A172 (cell line): ENCODE measurements at places on chromosomes 3 and 15. TPM values are rescaled to one million over a fixed set of nuclear protein-coding genes. Genes with fewer than 3 reads are reported as not detected.
A peak's percentile ranks its signal among the peaks of the same experiment; 100 is the strongest.

- DNase-seq = no peak
Observed at GRCh38 chr15:57436166-57436565, 59.9 kb downstream of the CGNL1 start.

DNA sequence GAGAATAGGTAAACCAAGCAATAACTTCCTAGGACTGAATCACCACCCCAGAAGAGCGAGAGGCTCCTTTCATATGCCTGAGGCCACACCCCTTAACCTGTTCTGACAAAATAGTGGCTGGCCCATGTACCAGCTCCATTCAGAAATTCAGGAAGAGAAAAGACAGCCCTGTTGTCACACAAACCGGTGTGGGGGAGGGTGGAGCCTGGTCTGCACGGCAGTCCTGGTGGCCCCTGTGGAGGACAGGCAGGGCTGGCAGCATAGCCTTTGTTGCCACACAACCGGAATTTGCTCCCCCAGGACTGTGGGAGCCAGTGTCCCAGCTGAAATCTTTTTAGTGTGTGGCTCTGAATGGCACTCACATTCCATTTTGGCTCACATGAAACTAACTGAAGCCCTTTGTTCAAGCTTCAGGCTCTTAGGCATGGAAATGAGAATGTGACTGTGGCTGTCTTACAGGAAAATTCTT lies 23.8 kb downstream of the RLBP1 start:
- no peak for DNase-seq

GRCh38 chr3:60206206-60206605 lies 1045.0 kb downstream of the FHIT start:
- no peak for DNase-seq

- peak; percentile 11 for DNase-seq
Observed at GRCh38 chr15:85974348-85974705, 105.3 kb upstream of the AGBL1 start.

GRCh38 chr3:141392897-141393734 lies 24.8 kb downstream of the ZBTB38 start:
- DNase-seq = no peak

The SEMA3G gene
- total RNA-seq = 0.05 and 0.07 TPM in 2 replicates

The GCNT3 gene
- 1.5 and 2.6 TPM in 2 replicates for total RNA-seq
